CD4-positive, alpha-beta T cell treated with Interleukin-6 at 100 ng/mL for 8 hours (primary cell): ENCODE measurements at places on chromosomes 3 and 15.

DNA sequence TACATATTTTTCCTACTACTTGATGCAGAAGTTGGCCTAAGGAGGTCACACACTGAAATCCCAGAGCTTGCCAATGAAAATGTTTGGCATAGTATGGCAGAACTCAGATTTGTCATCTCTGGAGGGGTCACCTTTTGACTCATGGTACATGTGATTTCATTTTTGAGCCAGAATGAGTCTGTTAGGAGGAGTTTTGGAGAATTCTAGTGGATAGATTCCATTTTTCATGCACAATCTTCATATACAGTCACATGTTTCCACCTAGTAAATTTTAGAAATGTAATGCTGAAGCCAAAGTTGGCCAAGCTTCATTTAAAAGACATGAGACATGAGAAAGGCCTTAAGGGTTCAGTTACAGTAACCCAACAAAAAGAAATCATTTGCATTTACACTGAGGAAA is 97.8 kb upstream of the IGSF10 start:
- DNase-seq: no peak

- DNase-seq: no peak
These were observed 22.7 kb upstream of the GOLGA8B start for GRCh38 chr15:34606131-34606530.

GRCh38 chr3:32831791-32832190 is 14.0 kb downstream of the TRIM71 start:
- DNase-seq: no peak

DNA sequence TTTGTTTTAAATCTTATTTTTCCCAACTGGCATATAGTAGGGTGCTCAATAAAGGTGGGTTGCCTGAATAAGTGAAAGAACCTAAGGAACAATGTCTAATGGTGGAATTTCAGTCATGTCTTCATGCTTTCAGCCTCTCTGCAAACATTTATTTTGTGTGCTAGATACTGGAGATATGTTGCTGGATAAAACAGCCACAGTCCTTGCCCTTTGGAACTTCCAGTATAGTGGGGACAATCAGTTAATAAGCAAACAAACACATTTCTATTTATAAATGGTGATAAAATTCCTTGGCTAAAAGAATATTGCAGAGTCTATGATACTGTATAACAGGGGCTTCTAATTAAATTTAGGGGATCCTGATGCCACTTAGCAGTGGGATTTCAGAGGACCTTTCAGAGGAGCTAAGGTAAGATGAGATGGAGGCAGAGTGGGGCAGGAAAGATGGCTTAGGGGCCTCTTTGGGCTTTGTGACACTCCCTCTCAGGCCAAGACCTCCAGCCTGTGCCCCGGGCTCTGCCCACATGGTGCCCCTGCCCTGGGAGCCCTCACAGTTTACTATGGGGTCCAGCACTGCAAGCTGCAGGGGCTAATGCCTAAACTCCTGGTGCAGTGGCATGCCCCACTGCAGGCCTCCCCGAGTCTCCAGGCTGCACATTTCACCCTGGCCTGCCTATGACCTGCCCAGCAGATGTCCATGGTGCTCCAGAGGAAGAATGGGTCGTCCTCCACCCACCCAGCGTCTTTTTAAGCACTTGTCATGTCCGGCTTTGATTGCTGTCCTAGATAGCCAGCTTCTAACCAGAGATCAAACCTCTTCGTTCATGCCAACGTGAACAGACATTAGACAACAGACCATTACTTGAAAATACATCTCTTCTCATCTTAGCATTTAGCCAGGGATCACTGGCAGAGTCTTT is 61.6 kb upstream of the PRR23C start:
- DNase-seq: no peak

GRCh38 chr3:128993461-128994172 is at the start of gene CFAP92:
CFAP92 (minus strand) TSS chr3:128994076; CDS start chr3:128993304, 772 bp downstream.
- peak; percentile 92 for DNase-seq

- no peak for DNase-seq
These were observed 3.7 kb downstream of the PBRM1 start for GRCh38 chr3:52682016-52682415.

DNA sequence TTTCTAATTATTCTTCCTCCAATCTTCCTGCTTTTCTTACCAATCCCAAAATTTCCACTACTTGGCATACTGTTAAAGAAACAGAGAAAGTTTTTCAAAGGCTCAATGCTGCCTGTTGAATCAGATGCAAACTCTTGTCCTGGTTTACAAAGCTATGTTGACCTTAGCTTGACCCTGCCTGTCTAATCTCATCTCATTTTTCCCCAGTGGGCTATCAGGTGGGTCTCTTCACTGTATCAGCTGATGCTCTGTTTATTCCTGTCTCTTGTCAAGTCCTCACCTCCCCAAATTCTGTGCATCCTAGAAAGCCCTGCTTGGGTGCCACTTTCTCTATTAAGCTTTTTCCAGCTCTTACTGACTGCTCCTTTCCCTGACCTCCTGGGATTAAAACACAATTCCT is 18.2 kb downstream of the NFKBIZ start:
- no peak for DNase-seq

GRCh38 chr15:65561934-65562333 is 31.7 kb downstream of the HACD3 start:
- no peak for DNase-seq

- DNase-seq: no peak
These were observed 80.1 kb downstream of the RSL24D1 start for GRCh38 chr15:55116636-55117035.

- no peak for DNase-seq
These were observed 174.9 kb downstream of the TNIK start for GRCh38 chr3:171285287-171285686.

DNA sequence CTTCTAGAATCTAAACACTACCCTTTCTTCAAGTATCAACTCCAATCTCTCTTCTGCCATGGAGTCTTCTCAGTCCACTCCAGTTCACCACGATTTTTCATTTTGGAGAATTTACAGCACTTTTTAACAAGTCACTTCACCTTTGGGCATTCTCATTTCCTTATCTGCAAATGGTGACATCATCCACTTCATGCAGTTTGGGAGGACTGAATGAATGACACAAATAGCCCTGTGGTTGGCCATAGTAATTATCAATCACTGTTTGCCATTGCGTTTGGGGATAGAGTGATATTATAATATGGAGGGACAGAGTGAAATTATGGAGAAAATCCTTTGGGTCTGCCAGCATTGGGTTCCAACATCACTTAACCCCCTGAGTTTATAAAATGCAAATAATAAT is 38.0 kb upstream of the TM4SF1 start:
- no peak for DNase-seq

DNA sequence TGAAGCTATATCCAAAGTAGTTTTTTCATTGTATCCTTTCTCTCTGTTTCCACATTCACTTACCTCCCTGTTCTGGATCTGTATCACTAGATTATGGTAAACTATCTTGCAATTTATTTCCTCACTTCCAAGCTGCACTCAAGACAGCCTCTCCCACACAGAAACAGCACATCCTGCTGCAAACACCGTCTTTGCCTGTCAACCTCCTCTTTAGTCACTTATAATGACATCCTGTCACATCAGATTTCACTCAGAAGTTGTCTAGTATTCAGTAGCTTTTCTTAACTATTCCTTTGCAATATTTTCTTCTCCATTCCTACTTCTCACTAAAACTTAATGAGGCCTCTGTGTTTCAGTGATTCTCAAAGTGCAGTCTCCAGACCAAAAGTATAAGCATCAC is 490.8 kb downstream of the IGSF11 start:
- DNase-seq: no peak

- DNase-seq: no peak
These were observed 39.0 kb downstream of the RGMA start for GRCh38 chr15:93049914-93050578.

DNA sequence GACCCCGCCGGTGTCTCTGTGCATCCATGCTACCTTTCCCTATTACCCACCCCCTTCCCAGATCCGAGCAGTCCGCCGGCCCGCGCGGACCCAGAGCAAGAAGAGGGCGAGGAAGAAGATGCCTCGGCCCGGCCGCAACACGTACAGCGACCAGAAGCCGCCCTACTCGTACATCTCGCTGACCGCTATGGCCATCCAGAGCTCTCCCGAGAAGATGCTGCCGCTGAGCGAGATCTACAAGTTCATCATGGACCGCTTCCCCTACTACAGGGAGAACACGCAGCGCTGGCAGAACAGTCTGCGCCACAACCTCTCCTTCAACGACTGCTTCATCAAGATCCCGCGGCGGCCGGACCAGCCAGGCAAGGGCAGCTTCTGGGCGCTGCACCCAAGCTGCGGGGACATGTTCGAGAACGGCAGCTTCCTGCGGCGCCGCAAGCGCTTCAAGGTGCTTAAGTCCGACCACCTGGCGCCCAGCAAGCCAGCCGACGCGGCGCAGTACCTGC is 788 bp downstream of the FOXB1 start:
- DNase-seq: no peak
